ENCODE measurements at places on chromosomes 1 and 21.

- no peak for DNase-seq
Observed at GRCh38 chr21:32991361-32991760, 34.4 kb upstream of the OLIG2 start.

- no peak for DNase-seq
Observed at GRCh38 chr21:39377444-39378050, 28.7 kb upstream of the HMGN1 start.

DNA sequence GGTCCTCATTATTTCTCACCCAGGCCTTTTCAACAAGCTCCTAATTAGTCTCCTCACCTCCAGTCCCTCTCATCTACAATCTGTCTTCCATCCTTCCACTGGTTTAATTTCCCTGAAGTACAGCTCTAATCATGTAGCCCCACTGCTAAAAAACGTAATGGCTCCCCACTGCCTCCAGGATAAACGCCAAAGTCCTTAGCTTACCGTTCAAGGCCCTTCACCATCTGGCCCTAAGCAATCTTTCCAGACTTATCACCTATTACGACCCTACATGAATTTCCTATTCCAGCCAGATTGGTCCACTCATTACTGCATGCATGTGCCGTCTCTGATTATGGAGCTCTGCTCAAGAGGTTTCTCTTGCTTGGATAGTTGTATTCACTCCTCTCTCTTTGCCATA is 83.1 kb upstream of the DAB1 start:
- no peak for DNase-seq

DNA sequence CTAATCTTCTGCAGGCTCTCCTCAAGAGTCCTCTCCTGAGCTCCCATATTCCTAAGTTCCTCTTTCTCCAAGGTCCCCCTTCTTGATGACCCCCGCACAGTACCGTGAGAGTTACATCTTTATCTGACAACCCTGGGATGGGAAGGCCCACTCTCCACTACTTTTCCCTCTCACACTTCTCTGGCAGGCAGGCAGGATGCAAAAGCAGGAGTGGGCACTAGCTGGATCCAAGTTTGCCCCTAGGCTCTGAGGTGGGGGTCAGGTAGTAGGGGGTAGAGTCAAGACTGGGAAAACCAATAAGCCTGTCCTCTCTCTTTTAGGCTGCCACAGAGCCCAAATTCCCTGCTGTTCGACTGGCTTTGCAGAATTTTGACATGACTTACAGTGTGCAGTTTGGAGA is 3.9 kb downstream of the NSUN4 start:
- no peak for DNase-seq

GRCh38 chr1:55320891-55321290 is 105.7 kb upstream of the USP24 start:
- no peak for DNase-seq

DNA sequence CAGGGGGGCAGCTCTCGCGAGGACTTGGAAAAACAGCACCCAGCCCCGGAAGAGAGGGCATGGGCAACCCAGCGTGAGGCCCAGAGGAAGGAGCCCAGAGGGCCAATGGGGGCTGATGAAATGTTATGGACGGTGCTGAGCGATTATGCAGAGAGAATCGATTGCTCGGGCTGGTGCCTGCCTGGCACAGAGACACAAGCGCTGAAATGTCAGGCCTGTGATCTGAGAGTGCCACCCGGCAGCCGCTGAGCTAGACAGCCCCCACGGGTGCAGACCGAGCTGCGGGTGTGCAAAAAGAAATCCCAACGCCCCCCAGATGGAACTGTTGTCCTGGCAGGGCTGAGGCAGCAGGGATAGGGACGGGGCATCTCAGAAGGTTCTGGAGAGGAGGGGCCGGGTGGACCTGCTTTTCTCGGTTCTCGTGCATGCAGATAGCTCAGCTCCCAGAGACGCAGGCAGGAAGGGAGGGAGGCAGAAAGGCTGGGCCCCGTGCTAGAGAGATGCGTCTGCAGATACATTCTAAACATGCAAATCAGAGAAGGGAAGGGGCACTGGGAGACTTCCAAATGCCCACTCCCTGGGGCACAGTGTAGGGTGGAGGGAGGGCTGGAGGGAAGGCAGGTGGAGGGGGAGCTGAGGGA is 41.5 kb downstream of the TAS1R2 start:
- DNase-seq = no peak

- no peak for DNase-seq
Observed at GRCh38 chr1:210938416-210938925, 195.5 kb downstream of the KCNH1 start.

DNA sequence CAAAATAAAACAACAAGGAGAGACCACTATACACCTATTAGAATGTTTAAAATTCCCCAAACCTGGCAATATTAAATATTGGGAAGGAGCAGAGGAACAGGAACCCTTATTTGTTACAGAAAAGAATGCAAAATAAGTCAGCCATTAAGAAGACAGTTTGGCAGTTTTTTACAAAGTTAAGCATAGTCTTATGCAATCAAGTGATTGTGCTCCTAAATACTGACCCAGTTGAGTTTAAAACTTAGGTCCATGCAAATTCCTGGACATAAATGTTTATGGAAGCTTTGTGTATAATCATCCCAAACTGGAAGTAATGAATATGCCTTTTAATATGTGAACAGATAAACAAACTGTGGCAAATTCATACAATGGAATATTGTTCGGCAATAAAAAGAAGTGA is 72.9 kb upstream of the RGS4 start:
- DNase-seq = no peak

DNA sequence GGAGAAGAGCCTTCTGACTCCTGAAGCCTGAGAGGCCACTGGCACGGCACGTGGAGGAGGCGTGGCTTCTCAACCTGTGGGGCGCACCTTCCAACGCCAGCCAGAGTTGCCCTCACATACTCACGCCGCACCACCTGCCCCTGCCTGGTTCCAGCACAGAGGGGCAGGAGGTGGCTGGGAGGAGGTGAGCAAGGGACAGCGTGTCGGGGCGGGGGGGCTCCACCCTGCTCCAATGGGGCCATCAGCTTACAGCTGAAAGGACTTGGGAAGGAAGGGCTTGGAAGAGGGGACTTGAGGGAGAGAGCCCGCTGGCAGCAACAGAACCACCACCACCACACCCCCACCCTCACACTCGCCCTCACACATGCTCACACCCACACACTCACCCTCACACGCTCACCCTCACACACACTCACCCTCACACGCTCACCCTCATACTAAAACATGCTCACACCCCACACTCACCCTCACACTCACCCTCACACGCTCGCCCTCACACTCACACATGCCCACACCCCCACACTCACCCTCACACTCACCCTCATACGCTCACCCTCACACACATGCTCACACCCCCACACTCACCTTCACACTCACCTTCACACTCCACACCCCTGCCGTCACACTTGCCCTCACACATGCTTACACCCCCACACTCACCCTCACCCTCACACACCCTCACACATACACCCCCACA is 41.6 kb upstream of the EDN2 start:
- DNase-seq = no peak

- no peak for DNase-seq
Observed at GRCh38 chr1:204285436-204286305, 71.9 kb upstream of the GOLT1A start.

GRCh38 chr1:6301526-6301925 is 40.6 kb upstream of the GPR153 start:
- no peak for DNase-seq

DNA sequence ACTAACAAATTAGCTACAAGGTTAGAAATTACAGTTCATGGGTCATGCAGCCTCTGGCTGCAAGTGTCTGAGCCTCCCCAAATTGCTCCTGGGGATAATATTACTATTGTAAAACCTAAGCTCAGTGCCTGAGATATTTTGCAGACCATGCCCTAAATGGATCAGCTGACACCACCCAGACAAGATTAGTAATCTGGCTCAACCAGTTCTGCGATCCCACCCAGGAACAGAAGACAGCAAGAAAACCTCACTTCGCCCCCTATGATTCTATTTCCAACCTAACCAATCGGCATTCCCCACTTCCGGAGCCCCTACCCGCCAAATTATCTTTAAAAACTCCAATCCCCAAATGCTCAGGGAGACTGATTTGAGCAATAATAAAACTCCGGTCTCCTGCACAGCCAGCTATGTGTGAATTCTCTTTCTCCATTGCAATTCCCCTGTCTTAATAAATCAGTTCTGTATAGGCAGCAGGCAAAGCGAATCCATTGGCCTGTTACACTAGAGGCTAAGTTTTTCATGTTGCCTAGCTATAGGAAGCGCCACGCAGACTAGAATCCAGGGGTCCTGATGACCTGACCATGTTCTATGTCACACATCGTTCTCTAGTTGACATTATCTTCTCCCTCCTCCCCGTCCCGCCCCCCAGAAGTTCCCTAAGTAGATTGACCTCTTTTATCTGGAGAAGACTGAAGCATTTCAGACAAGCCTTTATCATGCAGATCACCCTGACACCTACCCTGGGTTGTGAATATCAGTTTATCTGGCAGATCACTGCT is 22.4 kb upstream of the ZFYVE9 start:
- no peak for DNase-seq

GRCh38 chr1:20658166-20658915 is 2.8 kb downstream of the DDOST start:
- no peak for DNase-seq

DNA sequence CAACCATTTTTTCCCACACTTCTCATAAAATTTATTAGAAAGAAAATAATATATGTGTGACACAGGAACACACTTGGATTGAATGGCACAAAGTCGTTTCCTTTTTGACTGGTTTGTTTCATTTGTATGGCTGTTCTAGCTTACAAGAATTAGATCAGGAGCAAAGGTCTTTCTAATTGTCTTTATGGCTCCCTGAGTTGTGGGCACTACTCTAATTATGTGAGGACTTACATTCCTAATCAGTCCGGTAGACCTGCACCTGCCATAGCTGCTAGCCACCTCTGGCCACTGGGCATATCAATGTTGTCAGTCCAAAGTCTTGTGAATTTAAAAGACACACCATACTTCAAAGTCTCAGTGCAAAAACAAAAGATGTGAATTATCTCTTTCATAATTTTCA is 346.7 kb downstream of the NTNG1 start:
- DNase-seq = no peak

DNA sequence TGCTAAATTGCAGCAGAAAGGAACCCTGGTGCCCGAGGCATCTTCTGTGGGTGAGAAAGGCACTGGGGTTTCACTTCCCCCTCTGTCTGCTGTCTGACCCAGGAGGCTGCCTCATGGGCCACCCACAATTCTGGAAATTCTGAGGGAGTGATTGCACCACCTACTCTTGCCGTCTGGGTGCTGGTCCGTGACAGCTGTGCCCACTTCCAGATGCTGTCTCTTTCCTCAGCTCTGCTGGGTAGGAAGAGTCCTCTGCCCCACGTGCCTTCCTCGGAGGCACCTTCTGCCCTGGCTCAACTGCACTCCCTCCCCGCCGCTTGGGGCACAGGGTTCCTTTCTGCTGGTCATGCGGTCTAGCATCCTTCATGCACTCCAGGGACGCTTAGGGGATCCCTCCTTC is 96.3 kb downstream of the ARHGEF10L start:
- DNase-seq = no peak

GRCh38 chr1:67174716-67175284 is 8.5 kb downstream of the IL23R start:
- DNase-seq = no peak

DNA sequence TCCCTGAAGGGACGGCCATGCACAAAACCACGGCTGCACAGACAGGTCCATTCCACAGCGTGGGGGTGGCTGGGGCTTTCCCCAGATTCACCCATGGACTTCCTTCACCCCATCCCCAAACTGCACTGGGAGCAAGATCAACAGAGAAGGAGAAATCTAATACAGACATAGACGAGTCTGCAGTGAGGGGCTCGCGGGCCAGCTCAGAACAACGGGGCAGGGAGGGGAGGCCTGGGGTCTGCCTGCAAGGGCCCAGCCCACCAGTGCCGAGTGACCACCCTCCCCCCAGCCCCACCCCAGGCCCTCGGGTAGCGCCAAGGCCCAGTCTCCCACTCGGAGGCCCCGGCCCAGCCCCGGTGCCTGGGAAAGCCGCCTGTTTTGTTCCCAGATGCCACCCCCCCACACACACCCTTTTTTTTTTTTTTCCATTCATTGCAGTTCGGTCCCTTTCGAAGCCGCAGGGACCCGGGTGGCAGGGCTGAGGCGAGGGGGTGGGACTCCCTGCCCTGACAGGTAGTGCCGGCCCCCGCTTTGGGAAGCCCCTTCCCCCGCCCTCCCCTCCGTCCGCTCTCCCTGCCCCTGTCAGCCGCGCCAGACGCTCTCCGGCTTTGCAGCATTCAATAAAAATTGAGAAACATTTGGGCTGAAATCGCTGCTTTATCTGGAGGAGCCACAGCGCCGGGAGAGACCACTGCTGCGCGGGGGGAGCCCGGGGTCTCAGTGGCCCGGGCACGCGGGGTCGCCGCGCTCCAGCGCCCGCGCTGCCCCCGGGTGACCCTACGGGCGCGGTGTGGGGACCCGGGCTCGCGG is 543 bp upstream of the EPHB2 start:
- DNase-seq = no peak

GRCh38 chr1:222096883-222097282 is 355.0 kb upstream of the DUSP10 start:
- no peak for DNase-seq

DNA sequence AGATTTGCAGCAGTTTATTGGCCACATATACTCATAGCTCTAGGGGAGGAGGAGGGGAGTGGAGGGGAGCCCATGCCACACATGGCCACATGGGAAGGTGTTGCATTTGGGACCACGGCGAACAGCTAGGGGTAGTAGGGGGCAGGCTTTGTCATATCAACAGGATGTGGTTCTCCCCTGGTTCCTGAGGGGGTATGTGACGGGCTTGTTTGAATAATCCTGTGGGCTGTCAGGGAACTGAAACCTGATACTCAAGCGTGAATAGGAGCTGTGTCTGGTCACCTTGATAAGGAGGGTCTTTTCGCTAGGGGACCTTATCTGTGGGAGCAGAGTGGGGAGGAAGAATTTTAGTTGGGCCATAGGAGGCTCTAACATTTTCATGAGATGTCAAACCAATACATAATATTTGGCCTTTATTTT is 264.7 kb downstream of the CTH start:
- no peak for DNase-seq

GRCh38 chr1:81006502-81006901 is 794.2 kb upstream of the ADGRL2 start:
- no peak for DNase-seq

DNA sequence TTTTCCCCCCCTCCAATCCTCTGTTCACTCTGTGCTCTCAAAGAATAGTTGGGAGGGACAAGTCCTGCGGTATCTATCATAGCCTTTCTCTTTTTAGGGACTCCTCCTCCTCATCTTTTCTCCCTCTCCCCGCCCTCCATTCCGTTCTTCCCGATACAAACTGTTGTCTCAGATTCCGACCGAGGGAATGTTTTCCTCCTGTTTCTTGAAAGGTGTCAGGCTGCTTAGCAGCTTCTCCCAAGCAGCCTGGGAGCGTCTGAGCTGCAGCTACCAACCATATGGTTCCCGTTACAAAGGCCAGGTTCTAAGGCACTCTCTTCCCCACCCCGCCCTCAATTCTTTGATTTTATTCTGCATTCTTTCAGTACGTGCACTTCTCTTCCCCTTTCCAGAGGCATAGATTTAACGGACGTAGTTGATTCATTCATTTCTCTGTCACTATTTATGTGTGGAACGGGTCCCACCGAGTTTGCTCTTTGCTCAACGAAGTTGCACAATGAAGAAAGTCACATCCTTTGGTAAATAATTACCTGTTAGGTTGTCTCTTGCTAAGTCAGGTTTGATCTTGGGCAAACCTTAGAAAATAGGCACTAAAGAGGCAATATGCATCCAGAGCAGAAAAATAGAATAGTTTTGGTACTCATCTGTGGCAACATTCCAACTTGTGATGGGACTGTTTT is 2.8 kb downstream of the ADGRL2 start:
- no peak for DNase-seq

All from activated CD8-positive, alpha-beta memory T cell treated with anti-CD3 and anti-CD28 coated beads for 48 hours (primary cell).